Umbilical cord (tissue), 2 donors: ENCODE measurements at places on chromosomes 2 and 18.

DNA sequence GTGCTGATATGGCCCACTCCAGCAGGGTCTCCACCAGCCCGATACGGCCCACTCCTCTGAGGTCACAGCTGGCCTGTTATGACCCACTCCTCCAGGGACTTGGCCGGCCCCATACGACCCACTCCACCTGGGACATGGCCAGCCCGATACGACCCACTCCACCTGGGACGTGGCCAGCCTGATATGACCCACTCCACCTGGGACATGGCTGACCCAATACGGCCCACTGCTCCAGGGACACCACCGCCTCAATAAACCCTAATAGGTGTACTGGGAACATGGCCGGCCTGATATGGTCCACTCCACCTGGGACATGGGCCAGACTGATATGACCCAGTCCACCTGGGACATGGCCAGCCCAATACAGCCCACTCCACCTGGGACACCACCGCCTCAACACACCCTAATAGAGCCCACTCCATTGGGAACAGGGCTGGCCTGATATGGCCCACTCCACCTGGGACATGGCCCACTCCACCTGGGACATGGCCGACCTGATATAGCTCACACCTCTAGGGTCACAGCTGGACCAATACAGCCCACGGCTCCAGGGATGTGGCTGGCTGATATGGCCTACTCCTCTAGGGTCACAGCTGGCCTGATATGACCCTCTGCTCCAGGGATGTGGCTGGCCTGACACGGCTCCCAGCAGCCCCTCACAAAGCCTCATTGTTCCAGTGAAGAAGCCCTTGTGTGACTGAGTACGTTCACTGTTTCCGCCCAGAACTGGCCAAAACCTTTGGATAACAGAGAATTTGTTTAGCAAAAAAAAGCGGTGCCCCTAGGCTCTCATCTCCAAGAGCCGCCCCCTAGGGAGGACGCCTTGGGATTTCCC is 245.6 kb downstream of the HDAC4 start:
- no peak for DNase-seq

GRCh38 chr2:129438501-129439057 is 540.9 kb upstream of the RAB6C start:
- no peak for DNase-seq

GRCh38 chr18:44855681-44856080 is 175.0 kb downstream of the SETBP1 start:
- no peak for DNase-seq

DNA sequence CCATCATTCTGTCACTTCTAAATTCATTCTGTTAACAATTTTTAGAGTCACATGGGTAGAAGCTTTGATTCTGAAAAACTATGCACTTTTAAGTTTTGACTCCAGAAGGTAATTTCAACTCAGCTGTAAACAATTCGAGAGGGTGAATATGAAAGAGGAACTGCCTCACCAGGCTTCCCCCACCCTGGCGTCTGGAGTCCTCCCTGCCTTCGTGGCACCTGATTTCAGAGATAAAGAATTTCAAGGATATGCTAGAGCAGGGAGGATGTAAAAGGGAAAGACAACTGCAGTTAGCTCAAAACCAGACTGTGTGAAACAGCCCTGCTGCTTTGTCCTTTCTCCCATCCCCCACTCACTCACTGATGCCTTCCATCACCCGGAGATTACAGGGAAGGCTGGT is 40.7 kb downstream of the ONECUT2 start:
- no peak for DNase-seq

DNA sequence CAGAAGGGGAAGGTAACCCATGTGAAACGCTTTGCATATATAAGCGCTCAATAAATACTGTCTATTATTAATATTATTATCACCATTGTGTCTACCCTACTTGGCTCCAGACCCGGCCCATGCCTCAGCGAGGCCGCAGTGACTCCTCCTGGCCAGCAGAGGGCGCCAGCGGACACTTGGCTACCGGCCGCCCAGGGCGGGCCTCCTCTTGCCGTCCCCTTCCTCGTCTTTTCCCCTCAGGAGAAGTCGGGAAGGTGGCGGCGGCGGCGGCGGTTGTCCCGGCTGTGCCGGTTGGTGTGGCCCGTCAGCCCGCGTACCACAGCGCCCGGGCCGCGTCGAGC is at the start of gene AGFG1:
Gene AGFG1, plus strand, starts transcription at position 233 of the 341 bp plus-strand sequence. CDS start 266 bp downstream, outside the sequence.
- DNase-seq: peak; percentile 82

DNA sequence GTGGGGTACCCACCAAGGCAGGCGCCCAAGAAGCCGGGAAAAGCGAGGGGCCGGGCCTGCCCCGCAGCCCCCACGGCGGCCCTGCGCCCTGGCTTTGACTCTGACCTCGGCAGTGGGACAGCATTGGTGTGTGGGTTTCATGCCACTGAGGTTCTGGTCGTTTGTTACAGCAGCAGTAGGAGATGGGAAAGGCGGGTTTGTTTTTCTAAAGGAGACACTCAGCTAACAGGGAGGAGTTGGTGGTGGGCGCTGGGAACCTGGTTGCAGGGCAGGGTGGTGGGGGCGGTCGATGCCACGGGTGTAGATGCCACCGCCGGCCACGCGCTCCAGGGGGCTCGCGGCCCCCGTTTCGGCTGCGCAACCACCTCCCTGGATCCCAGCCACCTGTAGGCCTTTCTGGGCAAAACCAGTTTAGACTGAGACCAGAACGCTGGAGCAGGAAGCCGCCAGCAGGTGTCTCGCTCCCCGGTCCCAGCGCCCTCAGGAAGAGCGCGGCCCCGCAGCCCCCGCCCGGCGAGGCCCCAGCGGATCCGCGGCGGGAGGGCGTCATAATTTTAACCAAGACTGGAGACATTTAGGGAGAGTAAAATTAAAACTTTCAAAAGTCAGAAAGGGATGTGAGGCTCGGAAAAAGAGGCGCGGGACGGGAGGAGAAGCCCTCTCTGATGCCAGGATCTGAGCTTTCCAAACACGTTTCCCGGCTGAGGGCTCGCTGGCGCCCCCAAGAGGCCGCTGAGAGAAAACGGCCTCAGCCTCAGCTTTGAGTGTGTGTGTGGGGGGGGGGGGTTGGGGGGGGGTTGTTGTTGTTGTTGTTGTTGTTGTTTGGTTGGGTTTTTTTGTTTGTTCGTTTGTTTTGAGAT is 17.4 kb downstream of the CIDEA start:
- peak; percentile 89 for DNase-seq

DNA sequence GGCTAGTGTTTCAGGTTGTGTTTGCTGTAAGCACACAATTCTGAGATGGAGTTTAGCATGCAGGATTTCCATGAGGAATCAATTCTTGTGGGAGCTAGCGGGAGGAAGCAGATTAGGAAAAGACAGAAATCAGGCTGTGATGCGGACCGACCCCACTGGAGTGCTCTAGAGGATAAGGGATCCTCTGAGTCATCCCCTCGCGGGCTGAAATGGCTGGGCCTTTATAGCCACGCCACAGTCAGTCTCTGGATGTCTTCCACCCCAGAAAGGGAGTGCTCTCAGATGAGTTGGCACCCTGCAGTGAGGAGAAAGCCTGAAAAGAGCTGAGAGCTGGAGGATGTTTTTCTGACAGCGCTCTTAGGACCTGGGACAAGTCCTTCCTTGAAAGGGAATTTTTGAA is 102.4 kb downstream of the GALNT3 start:
- peak; percentile 58 for DNase-seq

- no peak for DNase-seq
These were observed 13.5 kb downstream of the RASGRP3 start for GRCh38 chr2:33489835-33490431.

GRCh38 chr2:182649316-182649715 is 66.7 kb upstream of the DNAJC10 start:
- no peak for DNase-seq

DNA sequence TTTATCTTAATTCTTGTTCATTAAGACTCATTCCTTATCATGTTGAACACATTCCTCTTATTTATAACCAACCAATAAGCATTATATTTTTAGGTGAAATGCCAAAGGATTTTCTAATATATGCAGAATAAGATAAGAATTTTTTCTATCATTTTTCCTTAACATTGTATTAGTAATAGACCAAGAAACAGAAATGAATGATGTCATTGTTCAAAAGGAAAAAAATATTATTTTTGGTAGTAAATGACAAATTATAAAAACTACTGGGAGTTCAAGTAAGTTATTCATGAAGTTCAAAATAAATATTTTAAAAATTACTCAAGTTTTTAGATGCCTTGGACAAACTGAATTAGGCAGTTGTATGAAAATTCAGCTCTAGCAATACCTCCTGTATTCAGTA is 25.5 kb downstream of the DCAF17 start:
- DNase-seq: no peak

DNA sequence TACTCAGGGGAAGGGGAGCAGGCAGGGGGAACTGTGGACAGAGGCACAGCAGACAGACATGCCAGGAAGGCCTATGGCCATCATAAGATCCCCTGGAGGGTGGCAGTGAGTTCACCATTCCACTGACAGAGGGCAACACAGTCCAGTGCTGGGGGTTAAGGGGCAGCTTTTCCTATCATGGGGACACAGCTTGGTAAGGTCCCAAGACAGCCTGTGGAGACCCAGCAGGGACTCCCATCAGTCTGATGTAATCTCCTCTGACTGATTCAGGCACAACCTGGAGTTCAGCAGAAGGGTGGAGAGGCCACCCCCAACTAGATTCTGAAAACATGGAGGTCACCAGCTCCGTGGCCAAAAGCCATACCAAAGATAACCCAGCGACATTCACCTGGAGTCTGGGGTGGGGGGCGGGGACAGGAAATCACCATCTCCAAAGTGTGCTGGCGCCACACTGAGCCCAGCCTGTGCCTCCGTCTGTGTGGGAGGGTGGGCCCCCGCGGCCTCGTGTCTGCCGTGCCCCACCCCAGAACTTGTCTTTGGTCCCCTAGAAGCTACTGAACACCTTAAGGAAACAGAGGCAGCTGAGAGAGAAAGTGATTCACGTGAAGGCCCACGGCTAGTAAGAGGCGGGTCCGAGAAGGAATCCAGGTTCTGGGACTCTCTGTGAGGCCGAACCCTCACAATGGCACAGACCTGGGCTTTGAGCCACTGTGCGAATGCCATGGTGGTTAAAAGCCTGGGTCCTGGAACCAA is 28.6 kb downstream of the DNMT3A start:
- DNase-seq: no peak

DNA sequence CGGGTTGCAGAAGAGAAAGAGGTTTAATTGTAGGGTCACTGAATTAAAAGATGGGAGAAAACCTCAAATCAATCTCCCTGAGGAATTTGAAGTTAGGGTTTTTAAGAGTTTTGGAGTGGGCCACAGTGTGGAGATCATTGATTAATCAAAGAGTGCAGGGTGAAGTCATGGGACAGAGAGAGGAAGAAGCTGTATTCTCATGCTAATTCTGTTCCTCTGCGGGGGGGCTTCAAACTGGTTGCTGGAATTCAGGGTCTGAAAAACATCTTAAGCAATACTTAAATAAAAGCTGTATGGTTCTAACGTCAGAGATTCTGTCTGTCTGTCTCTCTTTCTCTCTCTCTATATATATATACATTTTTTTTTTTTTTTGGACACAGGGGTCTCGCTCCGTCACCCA is 169.8 kb upstream of the SPATS2L start:
- no peak for DNase-seq

GRCh38 chr18:8813611-8814010 is 108.3 kb downstream of the MTCL1 start:
- DNase-seq: no peak

DNA sequence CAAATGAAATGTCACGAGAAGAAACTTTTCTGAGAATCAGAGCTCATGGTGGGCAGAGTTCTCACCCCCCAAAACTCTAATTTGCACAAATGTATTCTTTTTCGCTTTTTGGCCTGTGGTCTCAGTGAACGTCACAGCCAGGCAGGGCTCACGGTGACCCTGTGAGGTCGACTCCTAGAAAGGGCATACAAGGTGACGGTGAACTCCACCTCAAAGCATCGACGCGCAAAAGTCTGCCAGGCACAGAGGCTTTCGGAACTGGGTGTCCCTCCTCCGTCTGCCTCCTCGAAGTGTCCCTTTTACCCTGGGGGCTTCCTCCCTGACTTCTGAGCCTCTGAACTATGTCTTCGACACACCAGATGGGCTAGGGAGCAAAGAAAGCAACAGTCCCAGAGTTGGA is 139.2 kb upstream of the PXDN start:
- DNase-seq: no peak

- DNase-seq: no peak
These were observed 113.9 kb downstream of the MTX2 start for GRCh38 chr2:176383100-176383499.

DNA sequence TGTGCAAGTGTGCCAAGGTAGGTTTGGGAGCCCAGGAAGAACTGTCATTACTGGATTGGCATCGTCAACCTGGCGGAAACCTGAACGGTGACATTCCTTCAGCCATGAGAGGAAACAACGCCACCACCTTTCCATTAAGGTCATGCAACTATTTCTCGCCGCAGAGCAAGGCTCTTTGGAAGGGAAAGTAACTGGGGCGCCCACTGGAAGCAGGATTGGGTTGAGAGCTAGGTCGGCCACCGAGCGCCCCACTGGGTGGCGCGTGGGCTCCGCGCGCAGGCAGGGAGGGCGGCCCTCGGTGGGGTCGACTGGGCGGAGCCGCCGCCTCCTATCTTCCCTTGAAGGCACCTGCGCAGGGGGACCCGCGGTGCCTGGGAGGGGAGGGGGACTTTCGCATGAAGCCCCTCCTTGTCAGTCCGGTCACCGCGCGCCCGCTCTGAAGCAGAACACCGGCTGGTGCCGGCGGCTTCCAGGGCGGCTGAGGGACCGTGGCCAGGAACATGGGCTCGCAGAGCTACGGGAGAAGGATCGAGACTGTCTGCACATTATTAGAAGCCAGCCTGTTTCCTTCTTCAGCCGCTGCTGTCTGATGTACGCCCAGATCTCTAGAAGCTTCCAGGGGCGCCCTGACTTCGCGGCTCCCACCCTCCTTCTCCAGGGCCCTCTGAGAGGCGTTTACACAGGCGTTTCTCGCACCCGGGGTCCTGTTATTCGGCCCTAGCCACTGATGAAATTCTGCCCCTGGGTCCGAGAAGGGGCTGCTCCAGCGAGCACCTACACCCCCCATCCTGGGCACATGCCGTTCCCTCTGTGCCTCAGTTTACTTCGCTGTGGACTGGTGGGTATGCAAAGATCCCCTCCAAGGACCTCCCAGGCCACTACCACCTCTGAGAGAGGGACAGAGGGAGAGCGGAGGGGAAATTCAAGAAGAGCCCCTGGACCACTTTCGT is 27.3 kb upstream of the MAL start:
- no peak for DNase-seq

DNA sequence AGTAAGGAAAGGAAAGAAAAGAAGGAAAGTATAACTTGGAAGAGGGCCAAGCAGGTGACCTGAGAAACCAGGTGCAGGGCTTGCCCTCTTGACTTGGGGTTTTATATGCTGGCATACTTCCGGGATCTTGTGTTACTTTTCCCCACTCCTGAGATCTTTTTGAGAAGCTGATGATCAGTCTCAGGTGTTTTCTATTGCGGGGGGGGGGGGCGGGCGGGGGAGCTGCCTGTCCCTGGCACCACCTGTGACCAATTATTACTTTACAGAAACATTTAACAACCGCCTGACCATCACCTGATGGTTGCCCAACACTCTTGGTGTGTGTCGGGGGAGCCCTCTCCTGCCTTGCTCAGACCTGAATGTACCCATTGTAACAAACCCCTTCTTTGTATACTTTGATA is 6.9 kb upstream of the CASP10 start:
- DNase-seq: no peak
